ENCODE measurements at places on chromosomes 4 and X.
A peak's percentile ranks its signal among the peaks of the same experiment; 100 is the strongest.

GRCh38 chrX:13284570-13284969, 35.3 kb downstream of the ATXN3L start:
- DNase-seq, result no peak

GRCh38 chrX:68647156-68647957, at the start of gene STARD8:
STARD8 (plus strand) TSS chrX:68647666; CDS start chrX:68647883, 217 bp downstream.
- DNase-seq, result no peak

DNA sequence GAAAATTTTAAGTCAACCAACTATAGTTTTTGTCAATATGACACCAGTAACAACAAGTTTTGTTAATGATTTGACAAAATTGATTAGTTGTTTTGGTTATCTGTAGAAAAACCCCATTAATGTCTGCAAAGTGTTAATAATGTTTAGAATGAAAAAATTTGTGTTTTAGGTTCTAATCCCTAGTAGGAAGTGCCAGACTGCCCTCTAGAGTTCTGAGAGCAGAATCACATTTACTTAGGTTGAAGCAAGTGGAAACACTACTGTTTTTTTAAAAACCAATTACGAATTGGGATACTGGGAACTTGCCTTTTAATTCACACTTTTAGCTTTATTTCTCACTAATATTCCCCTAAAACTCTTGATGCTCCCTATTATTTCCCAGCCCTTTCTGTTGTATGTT, 101.1 kb upstream of the CYLC1 start:
- no peak for DNase-seq

- no peak for DNase-seq
Measured at GRCh38 chrX:16586377-16587112, 63.4 kb upstream of the S100G start.

DNA sequence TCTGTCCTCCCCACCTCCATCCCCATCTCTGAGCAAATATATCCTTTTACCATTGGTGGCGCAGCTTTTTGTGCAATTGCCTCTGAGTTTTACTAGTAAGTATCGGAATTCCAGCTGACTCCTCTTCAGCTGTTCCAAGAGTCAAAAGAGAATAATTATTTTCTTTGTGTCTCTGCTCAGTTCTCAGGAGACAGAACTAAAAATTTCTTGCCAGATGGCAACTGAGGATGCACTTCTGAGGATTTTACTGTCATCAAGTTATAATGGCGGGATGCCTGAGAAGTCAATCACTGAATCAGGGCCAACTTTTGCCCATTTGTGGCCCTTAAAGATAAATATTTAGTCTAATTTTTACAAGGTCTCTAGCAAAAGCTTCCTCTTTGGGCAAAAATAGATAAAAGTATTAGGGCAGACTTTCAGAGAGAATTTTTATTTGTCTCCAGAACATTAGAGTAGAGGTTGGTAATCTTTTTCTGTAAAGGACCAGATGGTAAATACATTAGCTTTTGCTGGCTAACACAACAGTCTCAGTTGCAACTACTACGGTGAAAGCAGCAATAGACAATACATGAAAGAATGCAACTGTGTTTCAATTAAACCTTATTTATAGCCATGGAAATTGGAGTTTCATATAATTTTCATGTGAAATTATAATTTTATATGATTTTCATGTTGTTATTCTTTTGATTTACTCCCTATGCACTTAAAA, 15.6 kb upstream of the ADGRA3 start:
- DNase-seq, result no peak

DNA sequence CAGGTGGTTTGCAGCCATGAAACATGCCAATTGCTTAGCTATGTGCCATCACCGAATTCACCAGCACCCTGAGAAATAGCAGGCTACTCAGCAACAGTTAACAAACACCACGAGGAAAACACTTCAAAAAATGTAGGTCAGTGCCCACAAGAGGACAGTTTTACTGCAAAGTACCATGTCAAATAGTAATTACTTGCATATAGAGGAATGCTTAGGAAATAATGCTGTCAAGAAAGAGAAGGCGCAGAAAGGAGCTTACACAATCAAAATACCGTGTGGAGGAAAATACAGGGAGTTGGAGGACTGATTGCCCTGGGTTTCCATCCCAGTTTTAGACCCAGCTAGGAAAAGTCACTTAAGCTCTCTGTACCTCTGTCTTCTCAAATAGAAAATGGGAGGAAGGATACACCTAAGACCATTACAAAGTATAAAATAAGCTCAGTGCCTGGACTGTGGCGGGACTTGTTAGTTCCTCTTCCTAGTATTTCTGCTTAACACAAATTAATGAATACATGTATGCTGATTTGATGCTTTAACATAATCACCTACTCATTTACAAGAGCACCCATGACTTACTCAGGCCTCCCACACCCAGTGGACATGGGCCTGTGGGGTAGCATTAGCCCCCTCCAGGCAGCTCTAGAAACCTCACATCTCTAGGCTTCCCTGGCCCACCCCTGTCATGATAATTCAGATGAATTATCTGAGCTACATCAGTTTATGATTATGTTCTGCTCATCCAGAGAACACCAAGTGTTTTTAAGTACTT, 44.5 kb upstream of the IL21 start:
- no peak for DNase-seq

DNA sequence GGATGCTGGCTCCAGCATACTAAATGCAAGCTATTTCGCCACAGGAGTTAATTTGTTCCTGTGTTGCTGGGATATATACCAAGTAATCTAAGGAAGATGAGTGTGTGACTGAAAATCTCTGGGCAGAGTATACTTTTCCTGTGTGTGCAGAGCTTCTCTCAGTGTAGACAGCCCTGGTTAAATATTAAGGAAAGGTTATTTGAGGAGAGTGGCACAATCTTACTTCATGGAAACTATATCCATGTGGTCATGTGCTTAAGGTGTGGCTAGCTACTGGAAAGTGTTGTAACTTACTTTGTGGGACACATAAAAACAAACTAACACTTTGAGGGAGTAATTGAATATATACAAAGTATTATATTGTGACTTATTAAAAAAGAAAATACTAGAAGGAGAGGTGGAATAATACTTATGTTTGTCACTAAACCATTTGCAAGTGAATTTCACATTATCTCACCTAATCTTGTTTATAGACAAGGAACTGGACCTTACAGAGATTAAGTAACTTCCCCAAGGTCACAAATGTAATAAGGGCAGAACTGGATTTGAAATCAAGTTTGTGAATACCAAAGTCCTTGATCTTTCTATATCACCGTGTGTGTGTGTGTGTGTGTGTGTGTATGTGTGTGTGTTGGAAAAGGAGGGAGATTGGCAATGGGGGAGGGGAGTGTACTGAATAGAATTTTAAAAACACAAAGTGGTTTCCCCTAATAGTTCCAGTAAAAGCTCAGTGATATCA, 408.2 kb upstream of the NR3C2 start:
- no peak for DNase-seq

DNA sequence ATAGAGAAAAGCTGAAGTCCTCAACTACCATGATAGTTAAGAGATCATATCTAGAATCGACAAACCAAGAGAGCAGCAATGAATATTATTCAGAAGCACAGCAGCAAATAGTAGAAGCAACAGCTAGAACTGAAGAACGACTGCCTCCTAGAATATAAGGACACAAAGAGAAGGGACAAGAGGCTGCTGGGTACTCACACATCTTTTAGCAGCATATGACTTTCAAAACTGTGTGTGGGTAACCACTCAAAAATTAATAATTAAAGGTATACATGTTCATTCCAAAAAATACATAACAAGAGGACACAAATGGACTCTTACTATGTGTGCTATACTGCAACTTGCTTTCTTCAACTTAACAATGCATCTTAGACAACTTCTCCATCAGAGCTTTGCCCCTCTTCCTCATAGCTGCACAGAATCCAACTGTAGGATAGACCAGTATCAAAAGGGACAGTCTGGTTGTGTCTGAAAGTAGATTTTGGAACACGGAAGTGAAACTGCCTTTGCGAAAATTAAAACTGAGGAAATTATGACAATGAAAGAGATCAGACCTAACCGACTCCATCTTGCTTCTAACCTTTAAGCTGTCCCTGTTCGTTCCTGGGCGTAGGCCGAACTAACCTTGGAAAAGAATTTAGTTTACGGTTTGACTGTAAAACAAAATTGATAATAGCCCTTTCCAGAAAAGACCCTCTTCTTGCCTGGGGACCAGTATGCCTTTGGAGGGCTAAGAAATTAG, 125.7 kb downstream of the SH3KBP1 start:
- DNase-seq, result no peak

DNA sequence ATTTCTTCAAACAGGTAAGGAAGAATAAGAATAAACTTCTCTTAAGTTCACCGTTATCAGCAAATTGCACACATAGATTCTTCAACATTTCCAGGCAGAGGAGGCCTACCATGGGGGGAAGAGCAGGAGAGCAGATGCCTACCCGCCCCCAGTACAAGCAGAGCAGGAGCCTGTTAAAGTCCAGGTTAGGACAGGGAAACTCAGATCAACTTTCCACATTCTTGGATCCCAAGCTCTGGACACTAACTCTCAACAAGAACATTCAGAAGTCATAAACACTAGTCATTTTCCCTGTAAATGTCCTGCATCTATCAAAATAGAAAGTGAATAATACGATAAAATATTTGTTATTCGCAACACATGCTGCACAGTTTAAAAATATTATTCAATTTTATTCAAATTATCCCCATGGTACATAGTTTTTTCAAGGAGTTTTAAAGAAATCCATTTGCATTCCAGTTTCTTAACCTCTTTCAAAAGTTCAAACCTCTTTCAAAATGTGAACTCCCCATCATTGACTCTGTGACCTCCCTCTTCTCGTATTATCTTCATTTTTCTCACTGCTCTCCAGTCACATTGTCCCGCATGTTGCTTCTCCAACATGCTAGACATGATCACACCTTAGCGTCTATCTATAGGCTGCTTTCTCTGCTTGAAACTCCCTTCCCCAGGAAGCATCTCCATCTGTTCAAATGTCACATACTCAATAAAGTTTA, 185.2 kb upstream of the NEIL3 start:
- DNase-seq, result no peak

DNA sequence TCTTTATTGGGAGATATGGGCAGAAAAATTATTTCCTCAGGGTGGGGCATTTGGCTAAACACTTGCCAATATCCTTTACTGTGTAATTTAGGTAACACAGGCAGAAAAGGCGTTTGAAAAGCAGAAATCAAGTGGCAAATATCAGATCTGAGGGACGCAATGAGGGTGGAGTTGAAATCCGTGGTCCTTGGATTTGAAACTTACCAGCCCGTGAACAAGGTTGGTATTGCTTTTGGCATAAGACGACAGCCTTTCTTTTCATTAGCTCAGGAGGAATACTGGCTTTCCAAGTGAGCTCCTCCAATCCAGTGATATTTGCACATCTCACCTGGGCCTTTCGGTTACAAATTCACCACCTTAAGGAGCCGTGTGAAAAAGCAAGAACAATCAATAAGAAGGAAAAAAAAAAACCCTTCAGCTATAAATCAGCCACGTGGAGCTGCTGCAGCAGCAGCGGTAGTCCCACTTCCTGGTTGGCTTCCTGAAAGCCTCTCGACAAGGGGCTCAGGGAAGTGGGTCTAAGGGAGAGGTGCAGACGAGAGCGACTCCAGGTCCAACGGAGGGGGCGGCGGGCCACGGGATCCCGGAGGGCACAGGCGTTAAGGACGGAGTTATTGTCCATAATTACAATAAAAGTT, 734 bp upstream of the GALNT7 start:
- peak; percentile 43 for DNase-seq

DNA sequence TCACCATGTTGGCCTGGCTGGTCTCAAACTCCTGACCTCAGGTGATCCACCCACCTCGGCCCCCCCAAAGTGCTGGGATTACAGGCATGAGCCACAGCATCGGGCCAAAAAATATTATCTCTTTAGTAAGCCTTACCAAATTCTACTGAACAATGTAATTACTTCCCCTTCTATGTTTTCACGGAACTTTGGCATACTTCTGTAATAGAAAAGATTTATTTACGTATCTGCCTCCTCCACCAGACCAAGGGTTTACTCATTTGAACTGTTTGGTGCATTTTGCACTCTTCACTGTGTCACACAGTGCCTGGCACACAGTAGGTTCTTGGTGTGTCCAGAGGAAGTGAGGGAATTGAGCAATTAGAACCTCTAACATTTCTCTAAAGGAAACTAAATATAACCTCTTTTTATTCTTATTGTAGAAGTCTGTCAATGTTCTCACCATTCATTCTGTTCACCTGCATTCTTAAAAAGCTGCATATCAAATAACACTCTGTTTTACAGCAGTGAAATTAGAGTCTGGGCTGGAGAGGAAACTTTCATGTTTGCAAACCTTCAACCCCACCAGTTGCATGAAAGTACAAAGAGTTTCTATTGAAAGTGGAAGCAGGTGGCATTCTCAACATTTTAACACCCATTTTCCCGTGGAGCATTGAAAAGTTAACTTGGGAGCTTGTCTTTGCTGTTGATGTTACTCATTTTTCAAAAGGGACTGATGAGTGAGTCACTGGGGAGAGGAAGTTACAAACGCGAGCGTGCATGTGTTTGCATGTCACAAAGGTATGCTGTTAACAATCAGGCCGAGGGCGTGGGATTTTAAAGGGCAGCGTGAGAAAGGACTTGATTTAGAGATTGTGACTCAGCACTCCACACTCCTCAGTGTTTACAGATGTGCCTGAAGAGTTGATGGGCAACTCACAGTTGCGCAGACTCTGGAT, 314.1 kb downstream of the STK32B start:
- DNase-seq, result no peak

- DNase-seq, result no peak
Measured at GRCh38 chr4:3237712-3238560, 11.0 kb upstream of the MSANTD1 start.

- DNase-seq, result no peak
Measured at GRCh38 chr4:25865586-25865985, 2.8 kb upstream of the SEL1L3 start.

GRCh38 chrX:153496590-153496959, 1.8 kb downstream of the BGN start:
- DNase-seq, result no peak

- no peak for DNase-seq
Measured at GRCh38 chr4:86089781-86090323, 270.0 kb downstream of the MAPK10 start.

DNA sequence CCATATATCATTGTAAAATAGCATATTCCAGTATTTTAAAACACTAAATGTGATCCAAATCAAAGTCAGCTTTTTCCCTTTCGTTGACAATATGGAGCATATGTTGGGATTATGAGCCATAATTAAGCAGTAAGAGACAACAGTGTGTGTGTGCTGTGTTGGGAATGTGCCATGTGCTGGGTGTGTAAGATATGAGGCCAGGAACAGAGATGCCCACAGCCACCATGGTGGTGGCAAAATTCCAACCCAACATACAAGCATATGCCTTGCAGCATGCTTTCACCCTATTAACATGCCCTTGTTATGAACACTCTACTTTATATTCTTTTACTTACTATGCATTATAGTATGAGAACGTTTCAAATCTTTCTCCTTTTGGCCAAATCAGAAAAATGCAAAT, 1560.4 kb upstream of the TENM3 start:
- DNase-seq, result no peak

- no peak for DNase-seq
Measured at GRCh38 chr4:88623097-88623496, 30.8 kb downstream of the HERC3 start.

GRCh38 chrX:118682258-118683014, 45.0 kb upstream of the IL13RA1 start:
- no peak for DNase-seq
